ENCODE measurements at places on chromosomes 2 and 18.

DNA sequence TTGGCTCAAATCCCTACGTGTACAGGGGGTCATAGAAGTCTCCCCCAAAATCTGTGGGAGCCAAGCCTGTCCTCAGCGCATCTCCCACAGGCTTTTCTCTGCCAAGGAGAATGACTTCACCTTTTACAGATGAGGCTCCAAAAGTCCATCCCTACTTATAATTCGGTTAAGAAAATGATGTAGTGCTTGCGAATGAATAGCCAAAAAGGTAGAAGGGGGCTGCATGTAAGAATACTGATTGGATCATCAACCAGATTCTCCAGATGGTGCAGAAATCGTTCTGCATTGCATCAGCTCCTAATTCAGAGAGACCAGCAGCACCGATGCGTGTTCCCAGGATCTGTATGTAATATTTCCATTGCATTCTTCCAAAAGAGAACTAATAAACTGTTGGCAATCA, 91.9 kb downstream of the EPHA4 start:
- no peak for DNase-seq

GRCh38 chr2:227674485-227674884, 7.9 kb downstream of the SCYGR5 start:
- DNase-seq: no peak

GRCh38 chr2:120271711-120272379, 19.2 kb downstream of the RALB start:
- no peak for DNase-seq

- DNase-seq: no peak
Observed at GRCh38 chr18:21406116-21406515, 164.1 kb downstream of the GREB1L start.

DNA sequence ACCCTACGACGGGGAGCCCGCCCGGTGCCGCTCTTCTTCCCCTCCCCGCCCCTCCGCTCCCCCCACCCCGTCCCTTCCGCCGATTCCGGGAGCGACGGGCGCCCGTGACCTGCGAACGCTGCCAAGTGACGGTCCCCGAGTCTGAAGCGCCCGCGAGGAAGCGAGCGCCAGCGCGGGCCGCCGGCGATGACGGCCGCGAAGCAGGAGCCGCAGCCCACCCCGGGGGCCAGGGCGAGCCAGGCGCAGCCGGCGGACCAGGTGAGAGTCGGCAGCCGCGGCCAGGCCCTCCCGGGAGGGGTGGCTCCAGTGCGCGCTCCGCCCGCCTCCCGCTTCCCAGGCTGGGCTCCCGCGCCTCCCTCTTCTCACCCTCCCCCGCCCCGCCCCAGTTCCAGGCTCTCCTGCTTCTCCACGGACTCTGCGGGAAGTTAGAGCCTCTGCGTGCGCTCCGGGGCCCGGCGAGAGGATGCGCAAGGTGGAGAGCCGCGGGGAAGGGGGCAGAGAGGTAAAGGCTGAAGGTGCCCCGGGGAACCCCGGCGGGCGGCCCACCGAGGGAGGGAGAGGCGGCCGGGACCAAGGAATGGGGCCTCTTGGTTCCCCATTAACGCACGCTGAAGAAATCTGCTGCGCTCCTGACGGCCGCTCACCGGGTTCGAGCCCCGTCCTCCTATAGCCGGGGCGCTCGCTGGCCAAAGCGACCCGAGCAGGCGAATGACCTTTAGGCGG, 719.5 kb downstream of the DPP10 start:
- DNase-seq: peak; percentile 69

GRCh38 chr2:118479020-118479419, 368.4 kb downstream of the EN1 start:
- no peak for DNase-seq

DNA sequence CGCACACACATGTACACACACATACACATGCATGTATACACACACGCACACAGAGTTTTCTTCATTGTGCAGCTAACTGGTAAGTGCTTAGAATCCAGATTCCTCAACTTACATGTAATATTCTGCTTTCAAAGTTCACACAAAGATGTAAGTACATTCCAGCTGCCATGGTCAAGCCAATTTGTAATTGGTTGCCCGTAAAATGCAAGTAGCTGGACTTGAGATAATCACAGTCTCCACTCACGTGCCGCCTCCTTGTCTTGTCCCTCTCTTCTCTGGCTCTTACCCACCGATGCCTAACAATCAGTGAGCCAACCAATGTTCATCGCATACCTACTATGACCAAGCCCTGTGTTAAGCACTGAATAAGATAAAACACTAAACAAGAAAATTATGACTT, 77.8 kb downstream of the SOCS6 start:
- DNase-seq: no peak

DNA sequence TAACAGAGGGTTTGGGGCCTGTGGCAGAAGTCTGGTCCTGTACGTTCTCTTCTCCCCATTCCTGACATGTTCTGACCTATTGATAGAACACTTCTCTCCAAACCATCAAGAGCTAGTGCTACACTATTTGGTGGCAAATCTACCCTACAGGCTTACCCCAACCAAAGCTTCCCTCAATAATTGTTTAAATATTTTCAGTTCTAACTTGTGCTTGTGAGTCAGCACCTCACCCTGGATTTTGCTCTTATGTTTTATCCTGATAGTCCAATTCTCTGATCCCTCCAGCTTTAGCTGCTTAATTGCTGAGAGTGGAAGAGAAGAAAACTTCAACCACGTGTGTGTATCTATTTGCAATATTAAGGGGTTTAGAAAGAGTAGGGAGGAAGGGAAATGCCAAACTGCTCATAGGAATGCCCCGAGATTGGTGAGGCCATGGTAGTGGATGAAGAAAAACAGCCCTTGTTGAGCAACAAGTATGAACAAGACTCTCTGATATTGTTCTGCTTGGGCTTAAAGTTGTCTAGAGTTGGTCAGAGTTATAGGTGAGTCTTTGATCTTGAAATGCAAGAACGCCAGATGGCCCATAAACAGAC, 67.8 kb upstream of the PARD3B start:
- no peak for DNase-seq

DNA sequence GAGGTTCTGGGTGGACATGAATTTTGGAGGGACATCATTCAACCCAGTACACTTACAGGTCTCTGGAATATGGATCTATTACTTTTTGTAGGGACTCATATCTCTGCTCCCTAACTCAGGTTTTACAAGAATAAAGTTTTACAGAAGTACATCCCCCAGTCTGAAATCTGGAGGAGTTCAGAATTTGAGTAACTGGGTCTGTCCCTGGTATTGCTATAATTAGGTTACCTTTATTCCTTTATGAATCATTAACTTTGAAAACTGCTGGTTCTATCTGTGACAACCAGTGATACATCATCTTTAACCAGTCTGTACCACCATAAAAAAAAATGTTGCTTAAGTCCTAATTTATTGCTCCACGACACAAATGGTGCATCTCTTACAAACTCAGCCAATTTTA, 59.9 kb downstream of the INSIG2 start:
- DNase-seq: no peak

GRCh38 chr2:199462347-199462955, 4.7 kb upstream of the SATB2 start:
- DNase-seq: no peak

- DNase-seq: no peak
Observed at GRCh38 chr2:14952400-14952963, 320.0 kb downstream of the LRATD1 start.

- DNase-seq: no peak
Observed at GRCh38 chr2:182048088-182048487, 62.4 kb downstream of the PPP1R1C start.

DNA sequence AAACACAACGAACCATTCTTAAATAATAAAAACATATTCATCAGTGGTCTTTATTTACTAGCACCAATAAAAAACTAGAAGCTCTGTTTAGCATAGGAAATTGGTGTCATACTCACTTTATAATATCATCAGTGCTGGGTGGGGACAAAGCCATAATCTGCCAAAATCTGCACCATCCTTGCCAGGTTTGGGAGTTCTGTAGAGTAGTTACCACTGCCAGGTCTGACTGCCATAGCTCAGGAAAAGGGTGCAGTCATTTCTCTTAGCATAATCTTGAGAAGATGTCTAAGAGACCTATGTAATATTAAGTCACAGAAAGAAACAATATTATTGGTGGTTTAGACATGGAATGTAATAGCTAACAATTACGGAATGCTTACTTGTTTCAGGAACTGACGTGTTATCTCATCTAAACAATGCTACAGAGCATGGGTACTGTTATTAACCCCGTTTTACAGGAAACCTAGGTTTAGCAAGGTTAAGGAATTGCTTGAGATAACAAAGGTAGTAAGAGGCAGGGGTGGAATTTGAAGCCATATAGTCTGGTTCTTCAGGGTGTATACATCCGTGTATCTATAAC, 1.6 kb upstream of the MARCHF7 start:
- no peak for DNase-seq

GRCh38 chr2:126879348-126880298, 19.1 kb upstream of the TEX51 start:
- DNase-seq: no peak

DNA sequence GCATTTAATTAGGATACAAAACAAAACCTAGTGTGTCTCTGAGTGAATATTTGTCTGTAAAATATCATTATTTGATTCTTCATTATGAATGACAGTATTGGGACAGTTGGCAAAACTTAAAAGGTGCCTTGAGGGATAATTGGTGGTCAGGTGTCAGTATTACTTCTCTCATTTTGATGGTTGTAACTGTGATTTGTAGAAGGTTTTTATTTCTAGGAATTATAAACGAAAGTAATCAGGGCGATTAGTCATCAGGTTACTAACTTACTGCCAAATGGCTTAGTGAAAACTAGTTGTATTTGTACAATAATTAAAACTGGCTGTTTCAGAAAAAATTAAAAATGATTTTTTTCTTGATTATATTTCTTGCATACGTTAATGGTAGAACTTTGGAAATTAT, 117.6 kb downstream of the BIRC6 start:
- no peak for DNase-seq

DNA sequence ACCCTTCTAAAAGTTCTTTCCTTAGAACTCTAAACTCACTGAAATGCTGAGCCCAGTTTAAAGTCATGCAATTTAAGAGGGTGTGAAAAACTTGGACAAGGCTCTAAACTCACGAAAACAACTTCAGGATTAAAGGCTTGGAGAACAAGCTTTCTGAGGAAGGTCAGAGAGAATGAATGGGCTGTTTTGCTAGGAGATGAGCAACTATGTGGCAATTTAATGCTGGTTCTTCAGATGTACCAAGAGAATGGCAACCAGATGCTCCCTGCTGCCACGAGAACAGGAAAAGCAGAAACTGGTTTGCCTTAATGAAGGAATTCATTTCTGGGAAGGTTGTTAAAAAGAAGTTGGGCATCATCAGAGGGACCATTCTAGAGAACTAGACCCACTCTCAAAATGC, 77.8 kb upstream of the PMAIP1 start:
- no peak for DNase-seq

DNA sequence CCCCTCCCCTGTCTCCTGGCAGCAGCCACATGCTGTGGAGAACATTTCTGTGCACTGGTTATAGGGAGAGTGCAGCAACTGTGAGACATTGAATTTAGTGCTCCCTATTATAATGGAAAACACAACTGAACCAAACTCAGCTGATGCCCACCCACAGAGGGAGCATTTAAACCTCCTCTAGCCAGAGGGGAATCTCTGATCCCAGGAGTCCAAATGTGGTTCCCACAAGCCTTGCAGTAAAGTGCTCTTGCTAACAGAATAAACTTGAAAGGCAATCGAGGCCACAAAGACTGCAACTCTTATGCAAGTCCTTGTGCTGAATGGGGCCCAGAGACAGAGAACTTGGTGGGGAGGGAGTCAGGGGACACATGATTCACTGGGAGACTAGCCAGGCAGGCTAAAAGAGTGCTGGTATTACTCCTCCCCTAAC, 638.8 kb upstream of the VRK2 start:
- DNase-seq: no peak

DNA sequence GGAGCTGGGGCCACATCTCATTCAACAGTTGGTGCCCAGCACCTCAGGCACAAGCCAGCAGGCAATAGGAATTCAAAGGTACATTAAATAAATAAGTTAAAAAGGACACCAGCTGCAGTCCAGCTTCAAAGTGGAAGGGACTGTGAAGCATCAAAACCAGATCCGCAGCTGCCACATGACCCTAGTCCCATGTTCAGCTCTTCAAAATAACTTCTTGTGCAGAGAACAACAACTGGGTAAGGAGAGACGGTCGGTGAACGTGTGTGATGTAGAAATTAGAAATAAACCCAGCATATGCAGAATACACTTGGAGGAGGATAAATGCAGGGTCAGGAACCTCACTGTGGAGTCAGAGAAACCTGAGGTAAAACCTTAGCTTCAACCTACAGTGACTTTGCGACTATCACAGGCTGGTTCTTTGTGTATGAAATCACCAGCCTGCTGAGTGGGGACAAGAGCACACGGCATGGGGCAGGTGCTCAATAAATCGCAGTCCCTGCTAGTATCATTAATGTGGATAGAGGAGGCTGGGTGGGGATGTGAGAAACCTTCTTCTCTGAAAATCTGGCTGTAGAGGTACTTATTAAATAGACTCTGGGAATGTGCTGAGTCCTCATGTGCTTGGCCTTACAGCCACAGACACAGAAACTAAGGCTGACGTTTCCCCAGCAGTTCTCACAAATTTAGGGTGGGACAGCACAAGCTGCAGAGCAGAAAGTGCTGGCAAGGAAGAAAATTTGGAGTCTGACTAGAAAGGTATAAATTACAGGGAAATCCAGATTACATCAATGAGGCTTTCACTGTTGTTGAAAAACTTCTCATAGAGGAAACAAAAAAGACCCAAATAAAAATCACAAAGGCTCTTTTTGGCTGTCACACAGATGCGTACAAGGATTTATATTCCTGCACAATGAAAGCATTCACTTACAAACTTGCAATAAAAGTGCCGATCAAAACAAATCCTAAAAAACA, 20.7 kb downstream of the FBXO15 start:
- no peak for DNase-seq

- DNase-seq: no peak
Observed at GRCh38 chr2:25305775-25306174, 36.0 kb downstream of the DNMT3A start.

- DNase-seq: no peak
Observed at GRCh38 chr2:191170301-191170636, 19.5 kb upstream of the STAT4 start.

- DNase-seq: no peak
Observed at GRCh38 chr18:21656402-21656801, 44.3 kb downstream of the SNRPD1 start.

DNA sequence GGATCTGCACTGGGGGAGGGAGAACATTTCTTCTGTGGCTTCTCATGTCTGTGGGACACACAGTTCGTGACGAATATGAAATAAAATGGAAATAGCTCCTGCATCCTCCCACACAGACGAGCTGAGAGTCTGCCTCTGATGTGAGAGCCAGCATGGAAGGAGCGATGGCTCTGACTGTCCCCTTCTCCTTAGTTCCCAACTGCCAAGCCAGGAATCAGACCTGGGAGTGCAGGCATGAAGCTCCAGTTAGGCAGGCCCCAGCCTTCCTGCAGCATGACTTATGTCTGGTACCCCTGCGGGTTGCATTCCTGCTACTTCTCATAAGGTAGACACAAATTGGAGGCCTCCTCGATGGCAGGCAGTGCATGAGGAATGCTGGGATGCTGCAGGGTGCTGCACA, 56.2 kb downstream of the PRKCE start:
- DNase-seq: no peak

DNA sequence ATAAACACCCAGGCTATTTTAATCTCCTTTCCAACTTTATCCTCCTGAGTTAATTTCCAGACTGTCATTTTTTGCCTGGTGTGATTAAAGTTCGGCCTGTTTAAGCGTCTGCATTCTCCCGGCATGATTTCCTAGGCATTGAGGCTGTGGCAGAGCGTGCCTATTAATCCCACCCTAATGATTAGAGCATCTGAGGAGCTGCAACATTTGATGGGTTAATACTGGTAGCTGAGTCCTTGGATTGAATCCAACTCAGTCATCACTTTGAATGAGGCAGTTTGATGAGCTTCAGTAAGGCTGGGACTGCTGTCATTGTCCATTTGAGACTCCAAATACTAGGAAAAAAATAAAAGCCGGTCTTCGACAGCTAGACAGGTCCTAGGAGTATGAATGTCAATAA, 882.5 kb downstream of the SLC4A3 start:
- DNase-seq: no peak
